ENCODE measurements at places on chromosomes 12 and 14.

DNA sequence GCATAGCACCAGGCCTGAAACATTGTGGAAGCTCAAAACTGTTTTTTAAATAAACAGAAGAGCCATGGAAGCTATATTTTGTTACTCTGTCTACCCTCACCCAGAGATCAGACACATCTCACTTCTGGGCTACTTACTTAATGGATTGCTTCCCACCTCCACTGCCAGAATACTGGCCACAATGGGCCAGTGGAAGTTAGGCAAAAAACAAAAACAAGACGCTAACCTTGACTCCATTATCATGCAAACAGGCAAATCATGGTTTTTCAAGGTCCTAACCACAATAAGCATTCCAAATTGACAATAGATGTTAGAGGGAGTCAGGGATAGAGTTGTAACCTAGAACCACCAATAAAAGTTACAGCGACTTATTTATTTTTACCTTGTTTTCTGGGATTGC, 52.7 kb upstream of the PTCSC3 start:
- DNase-seq, result no peak

GRCh38 chr12:24507827-24508226, 441.1 kb downstream of the BCAT1 start:
- DNase-seq, result no peak

DNA sequence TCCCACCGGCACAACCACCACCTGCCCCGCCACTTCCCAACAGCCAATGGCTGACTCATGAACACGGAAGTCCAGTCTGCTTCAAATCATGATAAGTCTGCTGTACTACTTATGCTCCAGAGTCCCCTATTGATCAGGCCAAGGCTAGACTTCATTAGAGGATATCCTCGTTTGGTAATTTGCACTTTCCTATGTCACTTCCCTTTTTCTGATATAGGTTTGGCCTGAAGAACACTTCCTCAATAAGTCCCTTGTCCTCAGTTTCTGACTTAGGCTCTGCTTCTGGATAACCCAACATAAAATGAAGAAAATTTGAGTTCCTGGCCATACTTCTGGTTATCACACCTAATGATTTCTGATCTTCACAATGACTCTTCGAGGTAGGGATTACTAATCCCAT, 45.3 kb downstream of the IFNG-AS1 start:
- no peak for DNase-seq

DNA sequence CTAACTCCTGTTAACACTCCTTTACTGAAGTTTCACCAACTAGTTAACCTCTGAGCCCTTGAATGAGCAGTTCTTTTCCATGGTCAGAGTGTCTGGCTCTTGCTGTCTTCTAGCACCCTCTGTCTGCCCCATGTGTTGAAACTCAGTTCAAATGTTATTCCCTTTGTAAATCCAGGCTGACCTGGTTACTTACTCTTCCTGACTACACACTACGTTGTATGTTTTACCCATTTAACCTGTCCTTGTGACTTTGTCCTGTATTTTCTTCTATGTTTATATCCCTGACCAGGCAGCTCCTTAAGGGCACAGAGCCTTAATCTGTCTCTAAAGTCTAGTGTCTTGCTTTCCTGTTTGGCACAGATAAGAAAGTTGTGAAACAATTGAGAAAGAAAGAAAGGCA, 389.0 kb upstream of the RPL10L start:
- DNase-seq, result no peak

- no peak for DNase-seq
These were observed 3.3 kb upstream of the ATG101 start for GRCh38 chr12:52066346-52067080.
